Skeletal muscle cell (primary cell): ENCODE measurements at places on chromosomes 6 and 20.

GRCh38 chr20:13683833-13684232, 45.1 kb upstream of the TASP1 start:
- no peak for DNase-seq

DNA sequence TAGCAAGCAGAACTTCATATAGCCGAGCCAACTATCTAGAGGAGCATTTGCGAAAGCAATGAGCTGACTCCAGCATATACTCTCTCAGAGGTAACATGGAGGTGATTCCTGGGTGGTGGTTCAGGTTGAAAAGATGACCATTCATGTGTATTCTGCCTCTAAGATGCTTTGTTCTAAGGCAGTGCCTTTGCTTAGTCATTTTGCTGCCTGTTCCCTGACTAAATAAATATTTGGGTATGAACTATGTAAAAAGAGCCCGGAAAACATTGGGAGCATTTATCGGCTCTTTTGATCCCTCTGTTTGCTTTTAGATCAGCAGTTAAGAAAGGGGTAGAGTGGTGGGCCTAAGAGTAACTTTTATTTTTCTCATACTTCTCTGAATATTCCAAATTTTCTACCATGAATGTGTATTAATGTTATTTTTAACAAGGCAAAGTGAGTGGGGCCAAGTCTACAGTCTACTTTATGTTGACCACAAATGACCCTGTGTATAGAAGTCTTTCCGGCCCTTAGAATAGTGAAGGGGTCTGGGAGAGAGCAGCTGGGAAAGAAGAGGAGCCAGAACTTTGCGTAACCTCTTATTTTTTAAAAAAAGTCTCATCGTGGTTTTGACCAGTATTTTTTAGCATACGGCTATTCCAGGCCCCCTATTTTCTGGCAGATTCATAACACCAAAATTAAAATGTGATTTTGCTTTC, 206.5 kb upstream of the EYA4 start:
- DNase-seq, result no peak

- no peak for DNase-seq
Observed at GRCh38 chr6:134708079-134708478, 241.8 kb downstream of the ALDH8A1 start.

DNA sequence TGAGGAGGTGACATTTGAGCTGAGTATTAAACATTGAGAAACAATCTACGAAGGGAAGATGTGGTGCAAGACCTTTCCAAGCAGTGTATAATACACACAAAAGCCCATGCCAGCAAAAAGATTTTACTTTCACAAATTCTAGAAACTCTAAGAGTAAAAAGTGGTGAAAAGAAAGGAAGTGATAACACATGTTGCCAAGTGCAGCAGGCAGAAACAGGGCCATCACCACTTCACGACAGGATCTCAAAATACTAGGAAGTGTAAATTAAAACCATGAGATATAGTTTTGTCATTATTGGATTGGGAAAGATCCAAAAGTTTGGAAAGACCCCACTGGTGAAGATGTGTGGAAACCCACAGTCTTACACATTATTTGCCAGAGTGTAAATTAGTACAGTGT, 1.7 kb upstream of the ENTPD6 start:
- no peak for DNase-seq

DNA sequence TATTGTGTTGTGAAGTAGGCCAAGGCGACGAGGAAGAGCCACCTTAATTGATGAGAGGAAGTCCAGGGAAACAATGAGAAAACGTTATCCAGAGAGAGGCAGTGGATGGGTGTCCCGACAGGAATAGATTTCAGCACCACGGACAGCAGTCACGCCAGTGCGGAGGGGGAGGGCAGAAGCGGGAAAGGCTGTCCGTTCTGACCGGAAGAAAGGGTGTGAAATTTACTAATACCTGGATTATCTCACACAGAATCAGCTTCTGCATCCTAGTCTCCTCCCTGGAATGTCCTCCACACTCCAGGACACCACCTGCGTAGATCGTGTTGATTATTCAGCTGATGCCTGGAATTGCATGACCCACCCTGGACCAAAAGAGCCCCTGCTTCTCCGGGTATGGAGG, 7.4 kb upstream of the BPIFA3 start:
- peak; percentile 4 for DNase-seq

DNA sequence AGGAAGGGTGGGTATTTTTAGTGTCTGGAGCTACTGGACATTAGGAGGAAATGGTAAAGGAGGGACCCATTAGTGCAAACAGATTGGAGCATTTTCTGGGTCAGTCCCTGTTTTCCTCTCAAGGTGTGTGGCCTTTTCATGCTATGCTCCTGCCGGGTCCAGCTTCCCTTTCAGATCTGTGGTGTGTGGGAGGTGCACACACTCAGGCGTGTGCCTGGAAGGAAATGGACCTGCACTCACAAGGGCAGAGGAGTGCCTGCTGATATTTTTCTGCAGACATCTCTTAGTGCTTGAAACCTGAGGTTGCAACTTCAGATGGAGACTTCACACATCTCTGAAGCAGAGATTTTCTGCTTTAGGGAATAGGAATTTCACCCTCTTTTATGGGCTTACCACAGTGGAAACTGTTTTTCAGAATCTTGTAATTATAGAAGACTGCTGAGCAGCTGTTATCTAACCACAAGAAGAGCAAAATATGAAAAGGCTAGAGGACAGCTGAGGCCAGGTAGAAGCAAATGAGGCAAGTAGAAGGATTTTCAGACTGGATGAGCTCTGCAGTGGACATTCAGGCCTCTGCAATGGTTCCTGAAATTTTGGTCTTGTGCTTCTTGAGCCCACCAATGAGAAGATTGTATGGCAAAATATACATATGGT, 764.3 kb downstream of the QKI start:
- DNase-seq, result no peak

- peak; percentile 52 for DNase-seq
Observed at GRCh38 chr20:34907616-34908469, 31.4 kb downstream of the ACSS2 start.

DNA sequence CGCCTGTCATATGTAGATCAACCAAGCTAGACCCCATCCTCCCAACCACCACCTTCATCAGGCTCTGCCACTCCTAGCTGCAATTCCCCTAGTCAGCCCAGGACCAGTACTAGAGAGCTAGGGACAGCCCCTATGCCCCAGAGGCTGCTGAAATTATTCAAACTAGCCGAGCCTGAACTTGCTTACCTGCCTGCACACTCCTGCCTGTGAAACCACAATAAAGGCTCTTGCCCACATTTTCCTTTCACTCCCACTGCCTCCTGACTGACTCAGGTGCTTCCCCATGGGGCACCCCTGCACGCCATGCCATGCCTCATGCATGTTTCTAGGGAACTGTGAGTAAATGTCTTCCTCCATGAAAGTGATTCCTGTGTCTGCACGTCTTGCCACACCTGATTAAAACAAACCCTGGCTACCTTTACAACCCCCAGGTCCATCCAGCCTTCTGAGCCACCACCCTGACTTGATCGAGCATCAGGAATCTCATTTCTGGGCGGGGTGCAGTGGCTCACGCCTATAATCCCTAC, 66.5 kb upstream of the IER3 start:
- no peak for DNase-seq

GRCh38 chr6:149566410-149567193, 427 bp downstream of the GINM1 start:
- no peak for DNase-seq

- DNase-seq, result no peak
Observed at GRCh38 chr20:53623454-53624211, 30.0 kb upstream of the ZNF217 start.

DNA sequence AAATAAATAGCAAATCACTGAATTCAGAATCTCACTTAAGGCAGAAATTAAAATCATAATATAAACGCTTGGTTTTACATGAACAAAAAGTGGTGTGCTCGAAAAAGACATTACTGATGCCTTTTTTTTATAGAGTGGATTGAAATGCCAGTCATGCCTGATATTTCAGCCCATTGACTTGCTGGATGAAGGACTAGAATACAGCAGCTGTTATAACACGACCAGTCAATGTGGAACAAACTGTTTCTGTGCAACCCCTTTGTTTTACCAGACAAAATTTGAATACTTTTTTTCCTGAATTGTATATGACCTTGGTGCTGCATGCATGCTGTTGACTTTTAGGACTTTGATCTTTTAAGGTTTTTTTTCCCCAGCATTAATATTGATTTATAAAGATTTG, 150.0 kb downstream of the QKI start:
- DNase-seq, result no peak

DNA sequence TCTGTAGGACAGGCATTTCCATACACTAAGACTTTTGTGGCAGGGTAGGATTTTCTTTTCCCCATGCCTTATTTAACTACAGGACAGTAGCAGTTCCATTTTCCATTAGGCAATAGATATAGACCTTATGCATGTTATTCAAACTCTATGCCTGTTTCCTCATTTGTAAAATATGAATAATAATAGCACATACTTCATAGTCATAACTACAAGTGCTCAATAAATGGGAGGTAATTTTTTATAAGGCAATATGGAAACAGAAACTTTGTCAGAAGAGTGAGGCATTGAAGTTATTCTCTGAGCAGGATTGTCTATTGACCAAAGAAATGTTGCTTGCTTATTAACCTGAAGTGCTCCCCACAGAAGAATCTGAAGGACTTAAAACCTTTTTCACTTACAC, 41.9 kb upstream of the TNFRSF21 start:
- no peak for DNase-seq

DNA sequence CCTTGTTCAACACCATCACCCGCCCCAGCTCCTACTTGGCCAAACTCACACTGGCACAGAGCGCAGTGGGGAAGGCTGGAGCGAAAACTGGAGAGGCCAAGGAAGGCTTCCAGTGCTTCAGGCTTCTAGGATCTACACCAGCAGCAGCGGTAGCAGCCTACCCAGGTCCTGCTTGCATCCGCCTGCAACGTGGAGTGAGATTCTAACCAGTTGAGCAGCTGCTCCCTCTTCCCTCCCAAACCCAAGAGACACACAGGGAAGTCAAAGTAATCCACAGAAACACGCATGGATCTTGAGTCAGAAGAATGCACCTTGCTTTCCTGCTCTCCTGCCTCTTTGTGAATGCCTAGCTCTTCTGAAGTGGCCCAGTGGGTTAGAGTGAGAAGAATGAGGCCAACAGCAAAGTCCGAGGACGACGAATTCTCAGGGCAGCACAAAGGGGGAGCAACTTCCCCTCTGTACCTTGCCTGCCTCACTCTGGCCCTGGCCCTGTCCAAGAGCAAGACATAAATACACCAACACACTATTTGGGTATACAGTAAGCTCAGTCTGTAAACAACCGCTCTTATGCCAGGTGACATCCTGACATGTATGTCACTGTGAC, 95.9 kb upstream of the FOXQ1 start:
- DNase-seq, result no peak

- DNase-seq, result no peak
Observed at GRCh38 chr6:108750801-108751200, 97.4 kb upstream of the ARMC2 start.

- DNase-seq, result no peak
Observed at GRCh38 chr6:5765141-5765760, 241.5 kb downstream of the NRN1 start.

GRCh38 chr6:51996296-51996947, 91.0 kb downstream of the PKHD1 start:
- no peak for DNase-seq

DNA sequence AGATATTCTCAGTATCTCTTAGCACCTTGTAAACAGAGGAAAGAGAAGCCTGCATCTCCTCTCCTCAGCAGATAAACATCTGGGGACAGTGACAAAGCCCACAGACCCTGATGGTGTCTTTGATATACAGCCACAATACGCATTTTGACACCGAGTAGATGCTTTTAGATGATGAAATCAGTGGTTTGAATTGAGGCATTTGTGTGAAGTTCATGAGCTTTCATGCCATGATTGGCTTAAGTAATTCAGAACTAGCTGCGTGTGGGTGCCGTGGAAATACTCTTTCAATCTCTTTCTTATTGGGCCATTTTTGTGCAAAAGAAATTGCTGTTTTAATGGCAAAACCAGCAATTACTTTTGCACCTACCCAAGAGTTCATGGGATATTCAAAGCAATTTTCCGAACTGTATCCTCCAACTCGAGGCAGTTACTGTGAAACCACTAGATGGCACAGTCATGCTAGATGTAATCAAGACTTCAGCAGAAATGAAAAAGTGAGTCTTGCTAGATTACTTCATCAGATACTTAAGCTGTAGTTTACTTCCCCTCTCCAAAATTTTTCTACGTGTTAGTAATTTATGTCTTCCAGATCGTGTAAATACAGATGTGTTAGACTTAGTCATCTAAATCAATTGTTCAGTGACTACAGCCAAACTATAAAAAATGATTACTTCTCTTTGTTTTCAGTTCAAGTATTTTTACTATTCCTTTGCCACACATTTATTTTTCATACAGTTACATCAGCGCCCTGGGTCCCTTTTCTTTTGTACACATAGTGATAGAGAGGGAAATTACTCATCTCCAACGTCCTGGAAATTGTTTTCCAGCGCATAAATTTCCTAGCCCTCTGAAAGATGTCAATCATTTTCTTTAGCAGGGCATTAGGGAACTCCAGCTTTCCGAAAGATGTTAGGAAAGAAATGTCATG, 49.4 kb downstream of the IYD start:
- peak; percentile 63 for DNase-seq

GRCh38 chr20:29741894-29742698, 1515.4 kb upstream of the DEFB115 start:
- no peak for DNase-seq

DNA sequence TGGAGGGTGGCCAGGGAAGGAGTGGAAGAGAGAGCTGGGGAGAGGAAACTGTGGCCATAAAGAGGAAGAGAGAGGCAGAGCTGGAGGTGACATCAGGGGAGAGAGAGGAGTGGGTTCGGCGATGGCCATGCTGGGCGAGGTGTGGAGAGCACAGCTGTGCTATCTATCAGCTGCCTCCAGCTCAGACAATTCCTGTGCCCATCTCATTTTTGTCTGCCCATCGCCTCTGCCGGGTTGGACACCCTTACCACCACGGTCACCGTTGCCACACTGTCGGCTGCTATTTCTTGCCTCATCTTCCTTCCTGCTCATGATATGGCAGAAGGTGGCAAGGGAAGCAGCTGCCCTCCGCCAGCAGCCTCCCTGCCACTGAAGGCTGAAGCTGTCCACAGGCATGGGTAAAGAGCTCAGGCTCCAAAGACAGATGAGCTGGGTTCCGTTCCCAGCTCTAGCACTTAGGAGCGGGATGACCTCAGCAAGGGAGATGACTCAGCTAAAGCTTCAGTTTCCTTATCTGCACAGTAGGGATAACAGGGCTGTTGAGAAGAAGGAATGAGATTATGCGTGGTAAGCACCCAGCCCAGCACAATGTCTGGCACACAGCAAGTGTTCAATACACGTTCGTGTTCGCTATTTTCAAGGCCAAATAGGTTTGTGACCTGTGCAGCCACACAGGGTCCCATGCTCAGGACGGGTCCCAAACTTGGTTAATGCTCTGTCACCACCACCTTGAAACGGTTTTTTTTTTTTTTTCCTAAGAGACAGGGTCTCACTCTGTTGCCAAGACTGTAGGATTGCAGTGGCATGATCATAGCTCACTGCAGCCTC, 21.9 kb upstream of the TAF8 start:
- no peak for DNase-seq

DNA sequence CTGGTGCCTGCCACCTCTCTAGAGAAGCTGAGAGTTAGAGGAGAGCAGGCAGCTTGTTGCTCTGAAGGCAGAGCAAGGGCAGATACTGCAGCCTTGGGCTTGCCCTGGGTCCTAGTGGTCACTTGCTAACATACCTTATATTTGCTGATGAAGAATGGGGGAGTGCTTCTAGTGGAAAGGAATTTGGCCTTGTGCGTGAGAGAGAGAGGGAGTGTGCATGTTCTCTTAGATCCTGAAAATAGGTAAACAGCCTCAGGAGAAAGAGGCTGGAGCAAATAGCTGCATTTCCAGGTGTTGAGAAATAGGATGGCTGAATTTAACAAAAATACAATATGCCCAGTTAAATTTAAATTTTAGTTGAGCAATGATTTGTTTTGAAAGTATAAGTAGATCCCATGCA, 724.5 kb upstream of the FLRT3 start:
- DNase-seq, result no peak

GRCh38 chr20:62911701-62912280, 14.5 kb downstream of the DIDO1 start:
- no peak for DNase-seq
